Thoracic aorta (tissue), 2 donors: ENCODE measurements at places on chromosomes 5 and 9.

- no peak for DNase-seq
These were observed 45.9 kb upstream of the ITGA2 start for GRCh38 chr5:52943285-52943684.

- DNase-seq, result no peak
These were observed 699.0 kb downstream of the BRINP1 start for GRCh38 chr9:118670011-118670953.

DNA sequence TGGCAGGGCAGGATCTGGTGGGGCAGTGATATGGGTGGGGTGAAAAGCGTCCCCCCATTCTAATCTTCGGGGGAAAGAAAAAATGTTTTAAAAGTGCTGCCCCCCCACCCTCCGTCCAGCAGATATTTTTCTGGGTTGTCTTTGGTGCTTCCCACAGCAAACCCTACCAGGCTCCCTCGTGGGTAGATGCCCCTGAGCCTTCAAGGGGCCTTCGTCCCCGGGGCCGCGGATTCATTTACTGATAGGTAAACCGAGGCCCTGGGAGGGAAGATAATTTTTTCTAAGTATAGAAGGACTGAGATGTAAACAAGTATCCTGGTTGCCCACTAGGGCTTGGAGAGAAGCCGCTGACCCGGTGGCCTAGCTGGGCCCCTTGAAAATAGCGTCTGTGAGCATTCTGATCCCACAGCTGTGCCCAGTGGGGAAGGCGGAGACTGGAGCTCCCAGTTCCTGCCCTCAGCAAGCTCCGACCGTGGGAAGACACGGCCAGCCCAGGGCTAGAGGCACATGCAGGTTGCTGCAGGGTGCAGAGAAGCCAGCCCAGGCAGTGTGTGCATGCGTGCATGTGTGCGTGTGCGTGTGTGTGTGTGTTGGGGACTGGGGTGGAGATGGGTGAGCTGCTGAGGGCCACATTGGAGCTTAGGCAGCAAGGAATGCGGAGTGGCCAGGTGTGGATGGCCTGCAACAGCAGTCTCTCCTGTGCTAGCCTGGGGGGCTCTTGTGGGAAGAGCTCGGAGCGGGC lies 6.0 kb upstream of the RXRA start:
- no peak for DNase-seq

DNA sequence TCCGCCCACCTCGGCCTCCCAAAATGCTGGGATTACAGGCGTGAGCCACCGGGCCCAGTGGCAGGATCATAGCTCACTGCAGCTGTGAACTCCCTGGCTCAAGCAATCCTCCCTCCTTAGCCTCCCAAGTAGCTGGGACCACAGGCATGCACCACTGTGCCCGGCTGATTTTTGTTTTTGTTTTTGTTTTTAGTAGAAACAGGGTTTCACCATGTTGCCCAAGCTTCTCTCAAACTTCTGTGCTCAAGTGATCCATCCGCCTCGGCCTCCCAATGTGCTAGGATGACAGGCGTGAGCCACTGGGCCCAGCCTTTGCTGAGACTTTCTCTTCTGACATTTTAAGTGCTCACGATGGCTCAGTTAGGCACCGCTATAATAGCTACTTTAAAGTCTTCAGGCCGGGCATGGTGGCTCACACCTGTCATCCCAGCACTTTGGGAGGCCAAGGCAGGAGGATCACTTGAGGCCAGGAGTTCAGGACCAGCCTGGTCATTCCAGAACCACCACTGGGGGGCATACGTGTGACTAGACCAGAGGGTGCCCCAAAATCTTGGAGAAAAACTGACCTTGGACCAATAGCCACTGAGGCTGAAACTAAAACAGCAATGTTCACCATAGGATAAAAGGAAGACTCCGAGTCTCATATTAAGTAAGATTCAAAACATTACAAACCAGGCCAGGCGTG lies 3.1 kb upstream of the ENTPD8 start:
- DNase-seq, result no peak

DNA sequence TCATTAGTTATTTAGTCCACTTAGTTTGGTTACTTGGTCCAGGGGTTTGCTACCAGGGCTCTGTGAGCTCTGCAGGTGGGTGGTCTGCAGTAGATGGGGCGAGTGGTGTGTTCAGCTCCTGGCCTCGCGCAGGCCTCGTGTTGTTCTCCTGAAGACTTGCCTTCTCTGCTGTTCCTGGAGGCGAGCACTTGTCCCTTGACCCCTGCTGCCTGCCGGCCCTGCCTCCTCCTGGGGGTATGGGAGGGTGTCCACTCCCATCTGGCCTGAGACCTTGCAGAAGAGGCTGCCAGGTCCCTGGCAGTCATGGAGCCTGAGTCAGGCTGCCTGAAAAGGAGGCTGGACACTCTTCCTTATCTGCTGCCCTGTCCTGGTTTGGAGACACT lies 137.0 kb downstream of the CACNA1B start:
- no peak for DNase-seq

DNA sequence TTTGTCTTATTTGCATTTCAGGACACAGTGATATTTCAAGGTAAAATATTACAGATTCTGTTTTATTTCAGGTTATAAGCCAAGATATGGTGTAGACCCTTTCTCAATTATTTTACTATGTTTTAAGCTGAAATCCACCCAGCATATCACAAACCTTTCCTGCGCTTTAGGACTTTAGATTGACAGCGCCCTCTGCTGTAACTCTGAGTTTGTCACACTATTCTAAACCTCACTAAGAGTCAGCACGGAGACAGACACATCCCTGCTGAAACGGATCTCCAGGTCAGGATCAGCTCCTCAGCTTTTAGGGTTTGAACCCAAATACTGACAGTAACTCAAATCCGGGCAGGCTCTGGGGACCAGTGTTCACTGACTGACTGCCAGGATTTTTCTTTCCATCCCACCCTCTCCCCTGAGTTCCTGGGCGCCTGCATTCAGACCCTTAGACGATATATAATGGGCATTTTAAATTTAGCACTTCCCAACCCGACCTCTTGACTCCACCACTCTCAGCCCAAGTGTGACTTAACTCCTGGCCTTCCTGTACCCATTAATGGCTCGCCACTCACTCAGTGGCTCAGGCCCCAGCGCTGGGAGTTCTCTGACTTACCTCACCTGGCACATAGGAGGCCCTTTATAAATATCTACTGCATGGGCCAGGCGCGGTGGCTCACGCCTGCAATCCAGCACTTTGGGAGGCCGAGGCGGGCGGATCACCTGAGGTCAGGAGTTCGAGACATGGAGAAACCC lies 33.5 kb downstream of the TLX3 start:
- DNase-seq, result no peak

DNA sequence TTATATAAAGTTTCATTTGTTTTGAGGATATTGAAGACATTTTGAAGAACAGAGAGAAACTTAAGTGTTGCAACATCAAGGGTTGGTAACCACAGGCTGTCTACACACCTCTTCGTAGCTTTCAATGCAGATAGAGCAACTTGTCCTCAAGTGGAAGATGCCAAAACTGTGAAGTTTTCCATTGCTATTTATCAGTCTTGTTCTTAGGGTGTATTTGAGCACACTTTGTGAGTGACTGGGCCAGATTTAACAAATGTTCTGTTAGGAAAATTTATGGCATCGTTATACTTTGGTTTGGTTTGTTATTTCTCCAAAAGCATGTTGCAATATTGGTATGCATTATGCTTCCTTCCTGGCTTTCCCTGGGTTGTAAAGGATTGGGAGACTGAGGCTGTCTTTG lies 31.6 kb downstream of the NNT start:
- no peak for DNase-seq

DNA sequence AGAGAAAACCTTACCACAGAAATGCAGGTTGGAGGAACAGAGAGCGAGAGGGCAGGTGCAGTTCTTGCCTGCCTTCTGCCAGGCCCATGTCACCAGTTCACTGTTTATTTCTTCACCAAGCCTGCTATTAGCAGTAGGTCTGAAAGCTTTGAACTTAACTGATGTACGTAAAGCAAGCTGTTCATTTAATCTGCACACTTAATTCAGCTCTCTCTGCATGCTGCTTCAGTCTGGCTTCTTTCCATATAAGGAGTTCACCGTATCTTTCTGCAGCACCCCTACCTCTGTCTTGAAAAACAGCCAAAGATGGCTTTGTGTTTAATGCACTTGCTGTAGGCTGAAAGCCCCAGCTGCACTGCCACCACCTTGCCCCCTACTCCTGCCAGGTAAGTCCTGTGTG lies 205.1 kb downstream of the RAB3C start:
- DNase-seq, result no peak

DNA sequence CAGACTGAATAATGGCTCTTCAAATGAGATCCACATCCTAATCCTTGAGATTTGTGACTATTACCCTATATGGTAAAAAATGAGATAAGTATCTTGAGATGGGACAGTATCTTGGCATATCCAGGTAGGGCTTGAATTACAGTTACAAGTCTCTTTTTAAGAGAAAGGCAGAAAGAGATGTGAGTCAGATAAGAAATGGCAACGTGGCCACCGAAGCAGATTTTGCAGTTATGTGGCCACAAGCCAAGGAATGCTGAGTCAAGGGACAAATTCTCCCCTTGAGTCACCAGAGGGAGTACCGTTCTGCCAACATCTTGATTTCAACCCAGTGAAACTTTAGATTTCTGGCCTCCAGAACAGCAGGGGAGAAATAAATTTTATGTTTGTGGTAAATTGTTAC lies 1983.0 kb upstream of the C9orf72 start:
- no peak for DNase-seq

DNA sequence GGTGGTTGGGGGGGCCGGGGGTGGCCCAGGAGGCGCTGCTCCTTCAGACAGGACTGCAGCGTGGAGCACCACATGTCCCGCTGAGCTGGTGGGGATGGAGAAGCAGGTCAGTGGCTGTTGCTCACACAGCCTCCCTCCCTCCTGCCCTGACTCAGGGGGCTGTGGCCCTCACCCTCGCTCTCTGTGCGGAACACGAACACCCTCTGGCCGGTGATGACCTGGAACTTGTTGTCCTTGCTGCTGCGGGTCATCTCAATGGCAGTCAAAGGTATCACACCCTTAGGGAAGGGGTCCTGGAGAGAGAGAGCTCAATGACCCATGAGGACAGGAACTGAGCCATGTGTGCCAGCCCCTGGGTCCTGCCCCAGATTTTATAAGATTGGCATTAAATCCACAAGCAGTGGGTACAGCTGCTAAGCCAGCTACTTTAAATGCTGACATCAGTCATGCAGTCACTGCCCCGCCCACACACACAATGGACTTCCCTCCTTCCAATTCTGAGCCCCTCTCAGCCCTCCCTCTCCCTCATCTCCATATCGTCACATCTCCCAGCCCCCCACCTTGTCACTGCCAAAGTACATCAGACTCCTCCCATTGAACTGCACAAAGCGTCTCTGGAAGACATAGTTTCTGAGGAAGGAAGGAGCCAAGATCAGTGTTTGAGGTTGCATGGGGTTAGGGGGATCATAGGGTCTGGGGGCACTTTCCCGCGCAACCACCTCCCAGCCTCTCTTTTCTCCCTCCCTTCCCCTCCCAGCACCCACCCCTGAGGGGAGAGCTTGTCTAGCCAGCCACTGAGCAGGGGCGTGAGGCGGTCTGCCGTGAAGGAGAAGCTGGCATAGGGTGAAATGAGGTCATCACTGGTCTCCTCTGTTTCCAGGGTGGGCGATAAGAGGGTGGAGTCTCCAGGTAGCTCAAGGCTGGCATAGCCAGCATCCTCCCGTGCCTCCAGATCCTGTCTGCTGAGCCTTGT lies 8.9 kb downstream of the ARAP3 start:
- DNase-seq, result no peak

DNA sequence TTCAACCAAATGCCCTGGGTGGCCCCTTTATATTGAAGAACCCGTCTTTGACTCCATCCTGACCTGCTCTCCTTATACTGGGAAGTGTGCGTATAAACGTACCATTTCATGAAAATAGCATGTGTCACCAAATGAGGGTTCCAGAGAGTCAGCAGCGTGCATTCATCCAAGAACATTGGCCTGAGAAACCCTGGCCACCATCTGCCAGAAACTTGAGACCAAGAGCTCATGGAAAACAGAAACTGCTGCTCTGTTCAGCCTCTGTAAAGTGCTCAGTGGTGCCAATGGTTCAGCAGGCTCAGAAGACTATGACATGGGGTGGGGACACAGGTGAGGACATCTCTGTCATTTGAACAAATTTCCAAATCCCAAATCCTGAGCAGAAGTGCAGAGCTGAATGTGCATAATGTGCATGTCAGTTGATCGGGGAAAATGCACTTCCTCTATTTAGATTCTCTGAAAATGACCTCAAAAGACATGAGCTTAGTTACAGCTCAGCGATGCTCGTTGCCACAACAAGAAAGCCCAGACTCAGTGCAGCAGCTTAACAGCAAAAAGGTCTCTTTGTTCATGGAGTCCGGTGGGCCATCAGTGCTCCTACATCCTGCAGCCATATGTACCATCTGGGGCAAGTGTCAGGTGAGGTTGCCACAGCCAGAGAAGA lies 176.1 kb downstream of the ATPSCKMT start:
- no peak for DNase-seq

DNA sequence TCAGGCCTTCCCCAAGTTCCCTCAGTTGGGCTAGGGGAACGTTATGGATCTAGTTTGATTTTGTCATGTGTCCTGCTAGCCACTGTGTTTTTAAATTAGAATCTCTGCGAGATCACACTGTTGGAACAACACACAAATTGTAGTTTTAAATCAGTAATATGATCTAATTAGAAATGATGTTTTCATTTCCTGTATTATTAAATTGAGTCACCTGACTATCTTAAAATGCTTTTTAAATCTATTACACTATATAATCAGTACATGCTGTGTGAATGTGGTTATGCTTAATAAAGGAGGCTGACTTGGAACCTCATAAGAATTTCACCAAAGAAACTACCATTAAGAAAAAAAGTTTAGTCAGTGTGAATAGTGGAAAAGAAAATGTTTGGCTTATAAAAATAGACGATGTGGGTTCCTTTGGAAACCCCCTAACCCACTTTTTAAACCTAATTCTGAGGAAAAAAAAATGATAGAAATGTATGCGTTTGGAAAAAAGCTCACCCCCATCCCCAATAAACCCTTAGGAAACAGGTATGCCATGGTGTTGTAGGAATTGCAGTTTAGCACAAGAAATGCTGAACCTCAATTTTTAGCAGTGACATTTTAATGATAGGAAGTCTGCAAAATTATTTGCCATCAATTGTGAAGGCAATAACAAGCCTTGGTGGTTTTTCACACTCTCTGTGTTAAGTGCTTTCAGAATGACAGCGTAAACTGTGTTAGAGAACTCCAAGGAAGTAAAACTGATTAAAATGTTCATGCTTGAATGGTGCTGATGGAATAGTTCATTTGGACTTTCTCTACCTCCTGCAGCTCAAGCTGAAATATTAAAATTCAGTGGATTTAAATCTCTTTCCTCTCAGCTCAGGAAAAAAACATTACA lies 59.0 kb downstream of the TLE4 start:
- DNase-seq, result no peak

GRCh38 chr9:5629312-5630080 lies 589 bp downstream of the RIC1 start:
- no peak for DNase-seq

DNA sequence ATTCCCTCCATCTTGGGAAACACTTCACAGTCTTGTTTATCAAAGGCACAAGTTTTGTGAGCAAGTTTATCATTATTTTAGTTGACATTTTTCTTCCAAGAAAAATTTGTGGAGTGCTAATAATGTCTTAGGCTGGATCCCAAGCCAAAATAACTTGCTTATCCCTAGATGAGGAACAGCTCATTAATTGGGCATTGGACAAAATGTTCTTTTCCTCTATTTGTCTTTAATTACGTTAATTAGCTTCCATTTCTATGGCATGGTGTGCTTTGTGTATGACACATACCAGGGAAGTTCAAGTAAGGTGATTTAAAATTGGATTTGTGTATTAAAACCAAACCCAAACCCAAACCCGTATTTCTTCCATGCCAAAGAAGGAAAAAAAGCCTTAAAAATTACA lies 379.5 kb downstream of the SH3GL2 start:
- no peak for DNase-seq

GRCh38 chr9:5631026-5631425 lies 2.1 kb downstream of the RIC1 start:
- no peak for DNase-seq
